ENCODE measurements at places on chromosomes 1 and 21.

- no peak for DNase-seq
These were observed 538.0 kb downstream of the LTN1 start for GRCh38 chr21:28454564-28455252.

DNA sequence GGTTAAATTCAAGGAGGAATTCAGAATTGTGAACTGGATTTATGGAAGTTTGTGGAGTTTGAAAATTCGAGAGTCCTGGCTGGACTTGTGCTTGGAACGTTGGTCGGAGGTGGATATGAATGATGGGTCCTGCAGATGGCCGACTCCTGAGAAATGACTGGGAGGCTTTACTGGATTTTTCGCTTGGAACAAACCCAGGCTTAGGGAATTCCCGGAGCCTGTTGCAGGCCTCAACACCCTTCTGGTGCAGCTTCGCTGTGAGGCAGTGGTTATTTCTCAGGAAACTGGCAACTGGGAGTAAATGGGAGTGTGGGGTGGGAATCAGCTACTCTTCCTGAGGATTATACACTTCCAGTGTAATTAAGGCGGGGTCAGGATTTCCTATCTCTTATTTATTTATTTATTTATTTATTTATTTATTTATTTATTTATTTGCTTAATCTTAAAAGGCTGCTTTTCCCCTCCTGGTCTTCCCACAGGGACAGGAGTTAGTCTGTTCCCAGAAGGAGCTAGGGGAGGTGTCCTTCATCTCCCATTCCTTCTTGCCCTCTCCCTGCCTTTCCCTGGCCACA, 21.1 kb downstream of the MAPKAPK2 start:
- DNase-seq = no peak

- no peak for DNase-seq
These were observed 6.6 kb upstream of the THRAP3 start for GRCh38 chr1:36217670-36218069.

DNA sequence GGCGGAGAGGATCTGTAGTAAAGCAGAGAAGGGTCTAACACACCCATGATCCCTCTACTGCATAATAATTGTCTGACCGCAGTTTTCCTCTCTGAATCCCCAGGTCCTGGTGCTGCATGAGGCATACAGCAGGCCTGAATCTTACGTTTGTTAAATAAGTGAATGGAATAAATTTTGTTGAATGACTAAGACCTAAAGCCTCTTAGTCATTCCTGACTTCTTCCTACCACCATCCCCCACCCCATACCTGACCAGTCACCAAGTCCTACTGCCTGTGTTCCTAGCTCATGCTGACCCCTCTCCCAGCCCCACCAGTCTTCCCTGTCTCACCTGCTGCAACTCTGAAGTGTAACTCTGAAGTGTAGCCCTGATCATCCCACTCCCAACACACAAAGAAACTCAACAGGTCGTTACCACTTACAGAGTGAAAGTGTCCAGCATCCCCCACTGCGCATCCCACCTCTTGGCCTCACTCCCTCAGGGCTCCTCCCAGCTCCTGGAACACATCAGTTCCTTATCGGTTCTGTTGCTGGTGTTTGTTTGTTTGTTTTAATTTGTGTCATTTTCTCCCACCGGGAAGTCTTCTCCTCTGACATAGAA, 9.7 kb downstream of the GJA5 start:
- DNase-seq = no peak

GRCh38 chr1:197320991-197321531, 53.0 kb downstream of the CRB1 start:
- DNase-seq = no peak

GRCh38 chr1:94936861-94937620, 10.1 kb upstream of the CNN3 start:
- no peak for DNase-seq

GRCh38 chr1:55384637-55385036, 169.5 kb upstream of the USP24 start:
- DNase-seq = no peak

GRCh38 chr1:172356620-172357019, 63.9 kb upstream of the C1orf105 start:
- DNase-seq = no peak

- DNase-seq = no peak
These were observed 44.6 kb upstream of the SIM2 start for GRCh38 chr21:36654324-36654723.

GRCh38 chr1:1919304-1920056, 401 bp upstream of the TMEM52 start:
- peak; percentile 99 for DNase-seq

GRCh38 chr21:27425574-27425973, 458.7 kb upstream of the ADAMTS5 start:
- no peak for DNase-seq

DNA sequence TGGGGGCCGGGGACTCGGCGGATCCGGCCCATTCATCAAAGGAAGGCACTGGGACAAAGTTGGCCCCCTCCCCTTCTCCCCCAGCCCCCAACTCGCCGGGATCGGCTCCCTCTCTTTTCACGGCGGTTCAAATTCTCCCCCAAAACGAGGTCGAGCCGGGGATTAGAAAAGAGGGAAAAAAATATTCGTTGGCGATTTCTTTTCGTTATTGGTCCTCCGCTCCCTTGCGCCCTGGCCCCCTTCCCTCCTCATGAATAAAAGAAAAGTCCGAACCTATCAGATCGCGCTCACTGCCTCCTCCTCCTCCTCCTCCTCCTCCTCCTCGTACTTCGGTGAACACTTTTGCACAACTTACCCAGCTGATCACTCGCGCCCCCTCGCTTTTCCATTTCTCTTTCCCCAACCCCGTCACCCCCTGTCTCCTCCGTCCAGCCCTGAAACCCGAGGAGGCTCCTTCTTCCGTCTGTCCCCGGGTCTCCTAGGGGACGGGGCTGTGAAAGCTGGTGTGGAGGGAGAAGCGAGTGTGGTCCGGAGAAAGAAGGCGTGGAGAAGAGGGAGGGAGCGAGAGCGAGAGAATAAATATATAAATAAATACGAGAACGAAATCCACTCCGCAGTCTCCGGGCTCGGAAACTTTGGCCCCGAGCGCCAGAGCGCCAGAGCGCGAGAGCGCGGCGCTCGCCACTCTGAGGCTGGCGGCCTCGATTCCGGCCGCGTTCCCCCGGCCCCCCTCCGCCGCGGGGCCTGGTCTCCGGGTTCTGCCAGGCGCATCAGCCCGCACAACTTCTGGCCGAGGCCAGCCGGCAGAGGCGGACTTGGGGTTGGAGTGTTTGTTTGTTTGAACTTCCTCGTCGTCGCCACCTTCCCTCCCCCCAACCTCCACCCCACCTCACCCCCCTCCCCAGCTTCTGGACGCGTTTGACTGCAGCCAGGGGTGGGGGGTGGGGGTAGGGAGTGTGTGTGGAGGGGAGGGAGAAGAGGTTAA, at the start of gene PAX7:
PAX7 (plus strand) TSS at position 336 of the 985 bp plus-strand sequence. CDS start 758 bp downstream, outside the sequence.
- no peak for DNase-seq

DNA sequence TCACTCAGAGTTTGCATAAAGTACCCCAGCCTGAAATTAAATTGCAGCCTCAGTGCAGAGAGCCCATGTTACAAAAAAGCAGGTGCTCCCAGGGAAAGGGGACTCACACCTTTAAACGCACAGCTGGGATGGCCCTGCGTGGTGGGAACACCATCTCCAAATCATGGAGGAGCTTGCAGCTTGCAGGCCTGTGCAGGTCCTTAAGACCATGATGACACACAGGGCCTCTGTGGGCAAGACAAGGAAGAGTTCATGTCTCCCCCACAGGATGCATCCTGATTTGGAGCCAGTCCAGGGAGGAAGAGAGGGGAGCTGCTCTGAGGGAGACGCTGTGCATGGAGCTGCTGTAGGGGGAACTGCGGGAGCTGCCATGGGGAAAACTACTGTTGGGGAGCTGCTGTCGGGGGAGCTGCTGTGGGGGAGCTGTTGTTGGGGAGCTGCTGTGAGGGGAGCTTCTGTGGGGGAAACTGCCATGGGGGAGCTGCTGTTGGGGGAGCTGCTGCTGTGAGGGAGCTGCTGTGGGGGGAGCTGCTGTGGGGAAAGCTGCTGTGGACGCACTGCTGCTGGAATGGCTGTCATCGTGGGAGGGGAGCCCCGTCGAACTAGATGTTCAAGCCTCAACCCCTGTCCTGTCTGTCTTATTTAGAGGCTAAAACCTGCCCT, 113.9 kb downstream of the MATN1 start:
- no peak for DNase-seq

GRCh38 chr1:38962560-38962959, 20.9 kb upstream of the RHBDL2 start:
- no peak for DNase-seq

DNA sequence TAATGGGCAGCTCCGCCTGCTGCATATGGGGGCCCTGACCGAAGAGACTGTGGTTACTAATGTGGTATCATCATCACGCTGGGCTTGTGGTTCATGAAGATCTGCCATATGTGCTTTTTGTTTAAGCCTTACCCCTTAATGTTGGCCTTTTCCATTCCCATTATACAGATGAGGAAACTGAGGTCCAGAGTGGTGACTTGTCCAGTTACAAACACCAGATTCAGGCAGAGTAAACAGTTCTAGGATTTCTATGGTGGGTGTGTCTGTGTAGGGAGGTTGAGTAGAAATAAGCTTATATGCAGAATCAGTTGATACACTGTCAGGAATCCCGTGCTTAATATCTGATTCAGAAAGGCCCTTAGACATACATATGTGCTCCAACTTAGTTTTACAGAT, 691 bp downstream of the UTP11 start:
- DNase-seq = no peak

GRCh38 chr1:224116131-224116530, 2.2 kb downstream of the FBXO28 start:
- no peak for DNase-seq

GRCh38 chr1:59143133-59143487, 153.8 kb upstream of the FGGY start:
- no peak for DNase-seq

Measured in CD4-positive, alpha-beta T cell treated with Interleukin-15 for 1 hour (primary cell).